Pulmonary artery endothelial cell (primary cell): ENCODE measurements at places on chromosomes 6 and 20. TPM values are rescaled to one million over a fixed set of nuclear protein-coding genes. Genes with fewer than 3 reads are reported as not detected.

PRL gene
- total RNA-seq, result not detected in 2 replicates

MUC22 gene
- not detected in 2 replicates for total RNA-seq

SPATS1 gene
- total RNA-seq, result not detected in 2 replicates

ID1 gene
- total RNA-seq, result 180 and 213 TPM in 2 replicates

LTA gene
- 0.07 TPM in 1 of 2 replicates, not detected in the other for total RNA-seq

MRPS18B gene
- 48.8 and 57.7 TPM in 2 replicates for total RNA-seq

CST7 gene
- total RNA-seq, result not detected in 2 replicates
